ENCODE measurements at places on chromosomes 7 and 10.

- DNase-seq, result no peak
Observed at GRCh38 chr10:79980711-79981110, 31.8 kb upstream of the SFTPD start.

DNA sequence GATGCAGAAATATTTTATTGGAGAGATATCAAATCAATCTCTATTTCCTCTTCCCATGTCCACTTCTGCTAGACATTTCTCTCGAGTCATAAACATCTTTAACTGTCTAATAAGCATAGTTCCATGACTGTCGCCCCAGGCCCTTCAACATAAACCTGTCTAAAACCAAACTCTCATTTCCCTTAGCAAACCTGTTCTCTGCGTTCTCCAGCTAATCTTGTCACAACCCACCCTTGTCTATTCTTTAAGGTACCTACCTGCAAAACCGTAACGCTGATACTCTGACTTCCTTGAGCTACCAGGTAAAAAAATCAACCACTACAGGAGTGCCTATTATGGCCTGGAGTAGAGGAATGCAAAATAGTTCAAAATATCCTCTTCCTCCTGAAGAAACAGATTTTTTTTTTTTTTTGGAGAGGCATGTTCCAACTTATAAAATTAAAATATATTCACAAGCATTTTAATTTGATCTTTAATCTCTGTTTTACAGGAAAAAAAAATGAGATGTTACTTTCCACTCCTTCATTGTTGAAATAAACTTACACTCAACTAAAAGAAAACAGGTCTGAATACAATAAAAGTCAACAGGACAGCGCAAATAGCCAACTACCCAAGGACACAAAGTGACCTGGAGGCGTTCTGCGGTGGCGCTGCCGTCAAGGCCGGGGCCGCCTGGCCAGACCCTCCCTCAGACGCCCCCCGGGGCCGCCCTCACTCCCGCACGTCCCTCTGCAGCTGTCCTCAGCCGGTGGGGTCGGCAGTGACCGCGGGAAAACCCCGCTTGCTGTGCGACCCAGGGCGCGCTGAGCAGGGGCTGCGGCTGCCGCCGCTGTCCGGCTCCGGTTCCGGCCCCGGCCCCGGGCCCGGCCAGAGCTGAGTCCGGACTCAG is 765 bp downstream of the SLC25A40 start:
- DNase-seq, result no peak

GRCh38 chr7:41819645-41820044 is 116.8 kb upstream of the INHBA start:
- no peak for DNase-seq

DNA sequence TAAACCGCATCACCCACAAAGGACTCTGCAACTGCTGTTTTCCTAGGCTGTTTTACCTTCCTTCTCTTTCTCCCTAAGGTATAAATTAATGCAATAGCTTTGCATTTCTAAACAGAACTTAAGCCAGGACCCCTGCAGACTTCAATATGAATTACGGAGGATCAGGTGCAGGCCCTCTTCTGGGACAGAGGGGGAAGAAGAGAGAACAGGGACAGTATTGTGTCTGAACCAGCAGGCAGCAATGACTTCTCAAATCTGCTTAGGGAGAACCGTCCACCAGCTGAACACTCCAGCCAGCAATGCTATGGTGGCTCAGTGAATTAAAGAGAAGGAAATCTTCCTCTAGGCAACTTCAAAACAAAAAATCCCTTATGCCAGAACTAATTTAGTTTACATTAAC is 35.7 kb downstream of the POLR3A start:
- DNase-seq, result no peak

DNA sequence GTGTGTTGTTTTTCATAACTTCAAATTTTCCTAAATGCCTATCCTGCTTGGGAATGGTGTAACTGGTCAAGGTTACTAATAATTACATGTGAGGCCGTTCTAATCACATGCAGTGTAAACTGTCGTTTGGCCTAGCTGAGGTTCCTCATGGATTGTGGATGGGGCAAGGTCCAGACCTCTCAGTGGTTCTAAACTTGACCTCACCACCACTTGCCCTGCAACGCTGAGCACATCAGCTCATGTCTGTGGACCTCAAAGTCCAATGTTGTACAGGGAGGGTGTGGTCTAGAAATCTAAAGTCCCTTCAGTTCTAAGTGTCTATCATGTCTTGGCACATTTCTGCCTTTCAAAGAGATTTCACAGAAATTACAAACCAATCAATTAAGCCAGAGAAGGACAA is 15.6 kb downstream of the RBP3 start:
- DNase-seq, result no peak

DNA sequence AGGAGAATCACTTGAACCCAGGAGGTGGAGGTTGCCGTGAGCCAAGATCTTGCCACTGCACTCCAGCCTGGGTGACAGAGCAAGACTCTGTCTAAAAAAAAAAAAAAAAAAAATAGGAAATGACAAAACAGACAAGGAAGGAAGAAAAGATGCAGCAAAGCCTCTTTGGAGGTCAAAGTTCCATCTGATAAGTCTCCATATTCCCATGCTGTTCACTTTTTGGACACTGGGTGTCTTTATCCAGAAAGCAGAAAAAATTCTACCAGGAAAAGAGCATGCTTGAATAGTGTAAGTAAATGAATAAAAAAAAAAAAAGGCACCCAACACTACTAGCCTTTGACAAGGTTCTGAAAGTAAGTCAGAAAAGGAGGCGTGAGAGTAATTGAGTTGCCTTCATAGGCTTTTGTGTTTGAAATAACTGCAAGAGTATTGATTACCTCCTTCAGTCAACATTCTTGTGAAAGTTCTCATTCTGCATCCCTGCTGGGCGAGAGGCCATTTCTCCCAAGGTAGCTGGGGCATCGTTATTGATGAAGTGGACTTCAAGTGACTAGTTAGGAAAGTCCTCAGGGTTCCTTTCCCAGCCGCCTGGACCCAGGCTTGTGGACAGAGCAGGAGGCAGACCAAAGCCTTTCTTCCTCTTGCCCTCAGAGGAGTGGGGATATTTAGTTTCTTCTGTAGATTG is 133.3 kb upstream of the KIF5B start:
- no peak for DNase-seq
